ENCODE measurements at places on chromosomes 7 and 10.

- DNase-seq = no peak
Measured at GRCh38 chr10:111139567-111139966, 62.7 kb downstream of the ADRA2A start.

DNA sequence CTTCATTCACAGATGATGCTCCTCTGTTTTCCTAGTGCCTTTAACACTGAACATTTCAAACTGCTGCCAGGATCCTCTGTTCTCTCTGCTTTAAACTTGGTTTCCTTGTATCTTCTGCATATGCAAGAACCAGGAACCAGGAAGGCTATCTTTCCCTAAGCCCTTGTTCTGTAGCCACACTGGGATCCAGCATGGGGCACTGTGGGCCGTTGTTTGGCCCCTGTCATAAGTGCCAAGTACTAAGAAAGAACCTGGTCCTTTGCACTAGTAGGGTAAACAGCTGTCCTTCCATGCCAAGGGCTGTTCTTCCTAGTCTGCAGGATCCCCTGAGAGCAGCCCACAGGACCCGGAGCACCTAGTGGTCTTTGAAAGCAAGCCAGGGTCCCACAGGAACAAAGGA lies 49.0 kb upstream of the TRIM8 start:
- no peak for DNase-seq

- DNase-seq = no peak
Measured at GRCh38 chr10:17365402-17365801, 89.0 kb downstream of the ST8SIA6 start.

- no peak for DNase-seq
Measured at GRCh38 chr10:73287441-73287840, 35.0 kb upstream of the MRPS16 start.

DNA sequence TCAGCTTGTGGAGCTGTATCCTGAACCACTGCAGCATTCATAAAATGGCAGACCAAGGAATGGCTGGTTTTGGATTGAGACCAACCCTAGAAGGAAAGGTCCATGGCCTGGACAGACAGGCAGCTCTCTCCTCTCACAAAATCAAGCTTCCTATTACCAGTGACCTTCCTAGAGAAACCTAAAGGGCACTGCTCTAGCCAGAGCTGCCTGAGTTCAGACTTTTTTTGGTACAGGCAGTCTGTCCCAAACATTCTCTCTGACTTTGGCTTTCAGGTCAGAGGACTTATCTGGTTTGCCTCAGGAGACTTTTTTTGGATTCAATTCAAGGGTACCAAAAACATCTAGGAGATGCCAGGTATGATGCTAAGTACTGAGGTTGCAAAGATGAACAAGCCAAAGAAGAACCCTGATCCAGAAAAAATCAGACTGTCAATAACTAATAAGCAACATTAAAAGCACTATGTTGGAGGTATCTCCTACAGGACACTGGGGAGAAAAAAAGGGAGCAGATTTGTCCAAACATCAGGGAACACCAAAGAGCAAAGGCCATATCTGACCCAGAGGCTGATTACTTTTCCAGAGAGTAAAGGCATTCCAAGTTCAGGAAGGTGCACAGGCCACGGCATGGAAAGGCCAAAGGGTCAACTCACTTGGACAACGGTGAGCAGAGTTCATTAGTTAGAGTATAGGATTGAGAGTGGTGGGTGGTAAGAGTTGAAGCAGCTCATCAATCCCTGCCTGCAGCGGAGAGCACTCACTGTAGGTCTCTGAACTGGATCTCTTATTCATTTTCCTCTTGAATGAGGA lies 169.0 kb downstream of the CPEB3 start:
- DNase-seq = no peak

- no peak for DNase-seq
Measured at GRCh38 chr10:71712572-71713134, 6.9 kb downstream of the C10orf105 start.

DNA sequence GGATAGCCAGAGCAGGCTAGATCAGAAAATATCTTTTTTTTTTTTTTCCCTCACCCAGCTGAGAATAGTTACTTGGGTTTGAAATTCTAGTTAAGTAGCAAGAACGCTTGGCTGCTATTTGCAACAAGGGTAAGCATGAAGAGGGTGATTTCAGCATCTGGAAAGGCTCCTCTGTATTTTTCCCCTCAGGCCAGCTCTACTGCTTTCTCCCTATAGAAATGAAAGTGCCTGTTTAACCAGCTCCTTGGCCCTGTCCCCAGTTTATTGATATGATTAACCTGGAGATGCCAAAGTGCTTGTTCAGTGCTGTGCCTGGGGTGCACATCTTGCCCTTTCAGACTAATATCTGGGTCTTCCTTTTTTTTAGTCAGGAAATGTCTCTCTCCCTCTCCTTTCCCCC lies 37.1 kb downstream of the AP3M1 start:
- DNase-seq = no peak

- no peak for DNase-seq
Measured at GRCh38 chr10:80281292-80281691, 8.2 kb downstream of the MAT1A start.

DNA sequence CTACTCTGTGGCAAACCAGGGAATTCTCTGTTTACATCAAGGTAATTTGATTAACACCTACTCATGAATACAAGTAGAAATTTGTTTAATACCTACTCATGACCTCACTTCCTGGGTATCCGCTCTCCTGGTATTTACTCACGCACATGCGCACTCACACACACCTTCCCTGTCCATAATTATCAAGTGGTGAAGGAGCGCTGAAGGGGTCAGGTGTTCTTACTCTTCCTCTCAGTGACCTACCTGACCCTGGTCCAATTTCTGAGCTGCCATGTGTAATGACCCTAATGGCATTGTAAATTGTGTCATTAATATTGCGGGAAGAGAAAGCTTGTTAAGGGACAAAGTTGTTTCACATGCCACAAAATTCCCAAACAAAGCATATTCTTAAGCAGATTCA lies 41.3 kb upstream of the TRIL start:
- DNase-seq = no peak

DNA sequence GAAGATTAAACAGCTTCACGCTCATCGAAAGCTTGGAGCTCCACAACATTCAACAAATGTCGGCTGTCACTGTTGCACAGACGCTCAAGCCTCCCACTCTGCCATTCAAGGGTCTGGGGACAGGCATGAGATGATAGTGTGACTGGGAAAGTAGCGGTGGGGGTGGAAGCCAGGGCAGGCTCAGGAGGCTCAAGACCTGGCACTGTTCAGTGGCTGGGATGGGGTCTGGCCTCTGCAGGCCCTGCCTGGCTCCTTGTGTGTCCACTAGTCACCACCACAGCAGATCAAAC lies 13.5 kb upstream of the GTPBP4 start:
- DNase-seq = no peak

DNA sequence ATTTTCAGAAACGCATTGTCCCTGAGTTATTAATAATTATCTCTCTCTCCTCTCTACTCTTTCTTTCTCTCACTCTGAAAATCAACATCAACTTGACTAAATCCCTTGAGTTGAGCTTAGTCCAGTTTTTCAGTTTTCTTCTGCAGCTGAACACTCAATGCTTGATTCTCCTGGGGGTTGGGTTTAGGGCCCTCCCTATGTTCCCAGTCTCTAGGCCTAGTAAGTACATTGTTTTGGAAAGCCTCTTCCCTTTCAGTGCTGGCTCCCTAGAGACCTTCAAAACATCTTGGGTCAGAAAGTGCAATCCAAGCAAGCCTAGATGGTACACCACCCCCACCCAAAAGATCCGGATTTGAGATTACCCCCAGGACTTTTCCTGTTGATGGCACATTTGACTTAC lies 488.5 kb downstream of the LRMDA start:
- no peak for DNase-seq

DNA sequence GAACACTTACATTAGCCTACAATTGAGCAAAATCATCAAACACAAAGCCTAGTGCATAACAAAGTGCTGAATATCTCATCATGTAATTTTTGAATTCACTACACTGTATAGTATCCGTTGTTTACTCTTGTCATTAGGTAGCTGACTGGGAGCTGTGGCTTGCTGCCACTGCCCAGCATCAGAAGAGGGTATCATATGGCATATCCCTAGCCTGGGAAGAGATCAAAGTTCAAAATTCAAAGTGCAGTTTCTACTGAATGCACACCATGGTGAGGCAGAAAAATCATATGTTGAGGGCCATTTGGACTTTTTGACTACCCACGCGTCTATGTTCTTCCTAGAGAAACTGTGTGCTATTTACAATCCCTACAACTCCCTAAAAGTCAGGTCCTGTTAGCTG lies 7.5 kb upstream of the ZC3HAV1 start:
- DNase-seq = peak; percentile 31

DNA sequence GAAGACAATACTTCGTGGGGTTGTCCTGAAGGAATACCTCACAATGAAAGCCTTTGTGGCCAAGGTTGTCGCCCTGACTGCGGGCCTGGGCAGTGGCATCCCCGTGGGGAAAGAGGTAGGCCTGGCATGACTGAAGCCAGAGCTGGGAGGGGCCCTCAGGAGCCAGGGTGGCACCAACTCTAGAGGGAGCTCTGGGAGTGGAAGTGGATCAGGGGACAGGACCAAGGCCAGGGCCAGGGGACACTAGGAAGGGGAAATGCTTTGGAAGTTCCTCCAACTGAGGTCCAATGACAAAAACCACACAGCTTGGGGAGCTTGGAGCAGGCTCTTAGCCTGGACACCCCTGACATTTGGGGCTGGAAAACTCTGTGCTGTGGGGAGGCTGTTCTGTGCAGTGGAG lies 5.8 kb downstream of the CLCN1 start:
- no peak for DNase-seq

DNA sequence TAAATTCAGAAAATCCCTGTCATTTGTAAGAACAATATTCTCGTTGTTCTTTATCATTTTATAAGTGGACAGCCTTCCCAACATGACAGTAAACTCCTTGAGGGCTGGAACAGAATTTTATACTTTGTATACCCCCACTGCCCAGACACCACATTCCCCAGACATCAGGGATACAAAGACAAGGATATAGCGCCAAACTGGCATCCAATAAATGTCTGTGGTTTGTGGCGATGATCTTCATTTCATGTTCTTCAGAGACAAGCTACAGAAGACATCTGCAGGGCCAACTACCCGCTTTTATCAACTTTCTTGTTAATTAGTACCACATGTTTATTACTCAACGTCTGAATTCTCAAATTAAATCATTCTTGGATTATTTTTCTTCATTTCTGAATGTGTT lies 155.9 kb downstream of the ATE1 start:
- DNase-seq = no peak

DNA sequence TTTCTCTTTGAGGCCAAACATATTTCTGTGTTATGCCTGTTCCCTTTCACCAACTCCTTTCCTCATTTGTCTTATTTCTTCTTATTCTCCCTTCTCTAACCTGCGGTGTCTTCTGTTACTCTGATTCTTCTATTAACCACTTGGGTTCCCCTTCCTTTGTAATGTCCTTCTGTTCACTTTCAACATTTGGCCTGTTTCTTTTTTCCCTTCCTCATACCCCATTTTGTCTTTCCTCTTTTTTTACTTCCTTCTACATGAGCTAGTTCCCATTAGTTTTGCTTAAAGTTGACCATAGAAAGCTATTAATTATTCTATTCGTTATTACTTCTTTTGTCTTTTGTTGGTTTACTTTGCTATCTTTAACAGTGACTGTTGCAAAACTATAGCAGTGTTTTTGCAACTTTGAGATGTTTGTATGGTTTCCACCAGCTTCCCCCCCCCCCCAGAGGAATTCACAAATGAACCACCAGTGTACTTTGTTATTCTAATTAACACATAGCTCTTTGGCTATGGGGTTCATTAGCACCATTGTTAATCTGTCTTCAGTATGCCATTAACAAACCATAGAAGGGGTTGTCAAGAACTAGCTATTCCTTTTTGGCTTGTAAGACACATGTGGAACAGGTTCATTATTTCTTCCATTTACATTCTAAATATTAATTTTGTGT lies 2.9 kb downstream of the LRGUK start:
- DNase-seq = no peak

Measured in NCI-H2107 (cell line).